Activated naive CD8-positive, alpha-beta T cell treated with anti-CD3 and anti-CD28 coated beads for 36 hours (primary cell): ENCODE measurements at places on chromosomes 13 and 19. TPM values are rescaled to one million over a fixed set of nuclear protein-coding genes. Genes with fewer than 3 reads are reported as not detected.
A peak's percentile ranks its signal among the peaks of the same experiment; 100 is the strongest.

Gene MISP3
- 0.31 TPM for total RNA-seq

Gene CACNG7
- not detected for total RNA-seq

Gene CEACAM8
- not detected for total RNA-seq

Gene PSG6
- total RNA-seq = not detected

Gene ANGPTL8
- not detected for total RNA-seq

Gene EBI3
- total RNA-seq = 8.6 TPM

Gene ZNF221
- 1.2 TPM for total RNA-seq

Gene WDR87
- not detected for total RNA-seq

Gene COMP
- not detected for total RNA-seq

DNA sequence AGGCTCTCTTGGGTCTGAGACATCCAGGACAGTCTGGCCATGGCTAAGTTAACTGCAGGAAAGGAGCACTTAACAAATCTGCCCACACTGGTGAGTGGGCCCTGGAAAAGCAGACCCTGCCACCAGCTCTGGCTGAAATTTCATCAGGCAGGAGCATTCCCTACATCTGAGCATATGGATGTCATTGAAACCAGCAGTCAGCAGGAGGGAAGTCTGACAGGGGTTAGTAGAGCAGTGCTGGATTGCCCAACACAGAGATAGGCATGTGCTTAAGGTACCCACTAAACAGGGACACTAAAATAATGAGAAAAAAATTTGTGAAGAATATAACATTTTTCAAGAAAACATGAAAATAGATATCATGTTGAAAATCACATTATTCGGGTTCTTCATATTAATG is 13.6 kb upstream of the ACOD1 start:
- H3K4me1 ChIP-seq = no peaks in the 10 kb centered on the region
- no peak overlapping the region for H3K4me3 ChIP-seq
- DNase-seq = no peak
- no peaks in the 10 kb centered on the region for H3K27me3 ChIP-seq
- H3K27ac ChIP-seq = no peak overlapping the region

- no peak overlapping the region for H3K27ac ChIP-seq
- H3K4me3 ChIP-seq = no peak overlapping the region
- H3K36me3 ChIP-seq = peaks cover 26% of the 10 kb centered on the region
- no peaks in the 10 kb centered on the region for H3K27me3 ChIP-seq
- H3K4me1 ChIP-seq = peaks cover 5% of the 10 kb centered on the region
Measured at GRCh38 chr13:36965767-36966166, 33.4 kb downstream of the ALG5 start.

DNA sequence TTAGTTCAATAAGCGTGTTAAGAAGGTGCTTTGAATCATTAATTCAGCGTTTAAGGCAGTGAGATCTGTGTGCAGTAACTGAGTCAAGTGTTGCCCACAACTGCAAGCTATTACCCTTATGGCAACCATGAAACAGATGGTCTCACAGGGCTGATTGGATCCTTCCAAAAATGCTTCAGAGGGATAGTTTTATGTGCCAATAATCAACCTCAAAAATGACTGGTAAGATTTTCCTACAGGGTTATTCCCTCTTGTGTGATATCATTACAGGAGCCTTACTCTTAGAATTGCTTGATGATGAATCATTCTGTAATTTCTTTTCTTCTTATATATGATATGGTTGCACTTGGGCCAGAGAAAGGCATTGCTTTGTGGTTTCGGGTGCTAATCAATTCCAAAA is 1299.2 kb upstream of the ATXN8OS start:
- no peak overlapping the region for H3K4me3 ChIP-seq
- H3K4me1 ChIP-seq = no peaks in the 10 kb centered on the region
- no peaks in the 10 kb centered on the region for H3K27me3 ChIP-seq
- no peak for DNase-seq

DNA sequence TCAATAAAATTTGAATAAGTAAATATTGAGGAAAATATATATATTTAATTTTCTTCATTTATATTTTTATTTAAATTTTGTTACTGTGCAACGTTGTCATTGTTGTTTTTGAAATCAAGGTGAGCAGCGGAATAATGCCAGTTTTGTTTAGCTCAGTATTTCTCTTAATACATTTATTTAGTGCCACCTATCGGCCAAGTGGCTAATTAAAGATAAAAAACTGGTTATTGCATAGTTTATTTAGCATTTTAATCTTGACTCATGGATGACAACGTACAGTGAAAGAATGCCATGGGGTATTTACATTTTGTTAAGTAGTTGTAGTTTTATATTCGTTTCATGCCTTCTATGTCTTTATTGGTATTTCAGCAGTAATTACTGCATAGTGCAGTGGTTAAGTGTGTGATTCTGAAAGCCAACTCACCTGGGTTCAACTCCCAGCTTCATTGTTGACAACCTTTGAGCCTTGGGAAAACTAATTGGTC is 265.9 kb downstream of the MYO16 start:
- H3K27me3 ChIP-seq = peaks cover 22% of the 10 kb centered on the region
- H3K36me3 ChIP-seq = no peaks in the 10 kb centered on the region
- DNase-seq = no peak
- peaks cover 8% of the 10 kb centered on the region for H3K4me1 ChIP-seq
- H3K27ac ChIP-seq = no peak overlapping the region

DNA sequence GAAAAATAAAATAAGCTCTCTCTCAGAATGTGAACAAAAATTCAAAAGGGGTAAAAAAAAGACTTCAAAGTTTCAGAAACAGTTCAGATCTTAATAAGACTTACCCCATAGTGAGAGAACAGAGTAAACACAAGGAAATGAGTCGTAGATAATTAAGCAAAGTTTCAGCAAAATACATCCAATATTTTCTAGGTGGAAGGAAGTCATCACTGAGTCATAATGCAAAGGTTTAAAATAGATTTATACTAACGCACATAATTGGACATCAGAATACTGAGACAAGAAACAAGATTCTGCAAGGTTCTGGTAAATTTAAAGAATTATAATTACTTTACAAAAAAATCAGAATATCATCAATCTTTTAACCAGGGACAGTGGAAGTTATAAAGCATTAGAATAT is 1370.7 kb upstream of the ATXN8OS start:
- H3K27ac ChIP-seq = no peak overlapping the region
- no peaks in the 10 kb centered on the region for H3K27me3 ChIP-seq
- DNase-seq = no peak
- no peaks in the 10 kb centered on the region for H3K4me1 ChIP-seq

- peaks cover 7% of the 10 kb centered on the region for H3K36me3 ChIP-seq
- no peak for DNase-seq
- no peak overlapping the region for H3K4me3 ChIP-seq
Measured at GRCh38 chr19:15284091-15284490, 48.2 kb downstream of the BRD4 start.

DNA sequence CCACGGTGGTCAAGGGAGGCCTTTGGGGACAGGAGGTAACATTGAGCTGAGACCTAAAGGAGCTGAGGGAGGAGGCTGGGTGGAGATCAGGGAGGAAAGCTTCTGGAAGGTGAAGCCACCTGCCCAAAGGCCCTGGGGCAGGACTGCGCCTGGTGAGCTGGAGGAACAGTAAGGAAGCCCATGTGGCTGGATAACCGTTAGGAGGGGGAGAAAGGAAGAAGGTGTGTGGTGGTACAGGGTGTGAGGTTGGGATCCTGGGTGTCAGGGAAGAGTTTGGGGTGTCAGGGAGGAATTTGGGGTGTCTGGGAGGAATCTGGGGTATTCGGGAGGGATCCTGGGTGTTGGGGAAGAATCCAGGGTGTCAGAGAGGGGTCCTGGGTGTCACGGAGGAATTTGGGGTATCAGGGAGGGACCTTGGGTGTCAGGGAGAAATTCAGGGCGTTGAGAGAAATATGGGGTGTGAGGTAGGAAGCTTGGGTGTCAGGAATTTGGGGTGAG is 695 bp downstream of the TICAM1 start:
- H3K27me3 ChIP-seq = no peaks in the 10 kb centered on the region
- H3K36me3 ChIP-seq = peaks cover 19% of the 10 kb centered on the region
- peak overlapping the region; percentile 89 for H3K27ac ChIP-seq
- H3K4me1 ChIP-seq = peaks cover 16% of the 10 kb centered on the region

- H3K4me1 ChIP-seq = peaks cover 24% of the 10 kb centered on the region
- peak; percentile 64 for DNase-seq
- H3K4me3 ChIP-seq = no peak overlapping the region
- no peaks in the 10 kb centered on the region for H3K36me3 ChIP-seq
Measured at GRCh38 chr13:30159446-30159839, 147.9 kb downstream of the KATNAL1 start.

GRCh38 chr13:54379461-54379860 is 1350.8 kb downstream of the OLFM4 start:
- H3K4me3 ChIP-seq = no peak overlapping the region
- H3K4me1 ChIP-seq = no peaks in the 10 kb centered on the region
- no peaks in the 10 kb centered on the region for H3K36me3 ChIP-seq
- no peak overlapping the region for H3K27ac ChIP-seq
- no peak for DNase-seq

- H3K4me3 ChIP-seq = no peak overlapping the region
- H3K27ac ChIP-seq = no peak overlapping the region
- no peaks in the 10 kb centered on the region for H3K4me1 ChIP-seq
- no peaks in the 10 kb centered on the region for H3K27me3 ChIP-seq
Measured at GRCh38 chr13:45751885-45752284, 49.8 kb downstream of the CBY2 start.

- no peaks in the 10 kb centered on the region for H3K4me1 ChIP-seq
- no peak for DNase-seq
- H3K27me3 ChIP-seq = peaks cover 10% of the 10 kb centered on the region
- H3K4me3 ChIP-seq = no peak overlapping the region
Measured at GRCh38 chr13:108957369-108958012, 328.1 kb downstream of the MYO16 start.

- H3K27me3 ChIP-seq = no peaks in the 10 kb centered on the region
Measured at GRCh38 chr13:33745370-33746324, 72.3 kb upstream of the RFC3 start.

- H3K27ac ChIP-seq = peak overlapping the region; percentile 99
- no peaks in the 10 kb centered on the region for H3K27me3 ChIP-seq
- peaks cover 27% of the 10 kb centered on the region for H3K36me3 ChIP-seq
- H3K4me3 ChIP-seq = peak overlapping the region; percentile 92
- H3K4me1 ChIP-seq = peaks cover 42% of the 10 kb centered on the region
Measured at GRCh38 chr19:19319732-19320360, 463 bp downstream of the SUGP1 start.

- H3K27ac ChIP-seq = no peak overlapping the region
- no peak for DNase-seq
- peaks cover 5% of the 10 kb centered on the region for H3K4me1 ChIP-seq
- no peak overlapping the region for H3K4me3 ChIP-seq
Measured at GRCh38 chr19:1183543-1184172, 9.6 kb upstream of the SBNO2 start.

DNA sequence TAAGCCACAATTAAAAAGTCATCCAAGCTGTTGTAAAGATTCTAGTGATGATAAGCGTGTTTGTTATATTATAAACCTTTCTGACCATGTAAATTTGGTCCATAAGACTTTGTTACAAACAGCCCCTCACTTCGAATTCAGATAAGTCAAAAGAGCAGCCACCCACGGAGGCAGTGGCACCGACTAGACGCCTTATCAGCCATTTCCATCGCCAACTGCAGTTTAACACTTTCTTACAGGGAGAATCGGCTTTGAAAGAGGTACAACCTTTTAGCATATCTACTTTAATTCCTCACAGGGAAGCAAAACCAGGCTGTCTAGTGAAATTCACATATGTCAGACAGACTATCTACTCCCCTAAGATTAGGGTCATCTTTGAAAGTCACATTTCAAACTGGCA is 47.5 kb downstream of the SOX21 start:
- peaks cover 54% of the 10 kb centered on the region for H3K27me3 ChIP-seq
- H3K27ac ChIP-seq = no peak overlapping the region
- H3K36me3 ChIP-seq = peaks cover 11% of the 10 kb centered on the region
- H3K4me1 ChIP-seq = peaks cover 42% of the 10 kb centered on the region
- H3K4me3 ChIP-seq = no peak overlapping the region
- DNase-seq = no peak

- H3K27me3 ChIP-seq = no peaks in the 10 kb centered on the region
- H3K36me3 ChIP-seq = peaks cover 3% of the 10 kb centered on the region
- H3K4me3 ChIP-seq = no peak overlapping the region
- H3K4me1 ChIP-seq = peaks cover 16% of the 10 kb centered on the region
Measured at GRCh38 chr19:46980761-46981160, 38.9 kb upstream of the NPAS1 start.

DNA sequence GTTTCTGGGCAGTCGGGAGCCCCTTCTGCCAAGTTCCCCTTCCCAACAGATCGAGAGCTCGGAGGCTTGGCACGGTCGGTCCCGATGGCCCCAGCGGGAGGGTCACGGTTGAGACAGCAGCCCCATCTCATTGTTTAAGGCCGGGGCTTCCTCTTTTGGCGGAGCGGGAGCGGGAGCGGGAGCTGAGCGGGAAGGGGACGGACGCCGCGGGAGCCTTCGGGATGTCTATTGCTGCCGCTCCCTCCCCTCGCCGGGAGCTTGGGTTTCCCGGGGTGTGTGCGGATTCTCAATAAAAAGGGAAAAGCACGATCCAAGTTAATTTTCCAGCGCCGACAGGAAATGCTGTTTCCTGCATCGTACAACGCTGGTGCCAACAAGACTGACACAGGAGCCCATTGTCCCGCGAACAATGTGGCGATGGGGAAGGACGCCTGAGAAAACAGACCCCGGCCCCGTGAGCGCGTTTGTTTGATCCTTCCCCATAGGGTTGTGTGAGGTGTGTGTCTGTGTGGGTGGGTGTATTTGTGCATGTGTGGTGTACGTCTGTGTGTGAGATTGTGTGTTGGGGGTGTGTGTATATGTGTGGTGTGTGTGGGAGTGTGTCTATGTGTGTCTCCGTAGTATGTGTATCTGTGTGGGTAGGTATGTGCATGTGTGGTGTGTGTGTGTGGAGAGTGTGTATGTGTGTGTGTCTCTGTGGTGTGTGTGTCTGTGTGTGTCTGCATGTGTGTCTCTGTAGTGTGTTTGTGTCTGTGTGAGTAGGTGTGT is 36.3 kb upstream of the FLT1 start:
- no peaks in the 10 kb centered on the region for H3K36me3 ChIP-seq
- H3K4me1 ChIP-seq = peaks cover 4% of the 10 kb centered on the region
- H3K27ac ChIP-seq = no peak overlapping the region
- DNase-seq = no peak
- H3K27me3 ChIP-seq = peaks cover 46% of the 10 kb centered on the region

- no peak overlapping the region for H3K27ac ChIP-seq
- no peaks in the 10 kb centered on the region for H3K36me3 ChIP-seq
- no peak overlapping the region for H3K4me3 ChIP-seq
- no peak for DNase-seq
- H3K27me3 ChIP-seq = no peaks in the 10 kb centered on the region
Measured at GRCh38 chr13:73429701-73430100, 370.9 kb downstream of the KLF5 start.

- H3K4me1 ChIP-seq = no peaks in the 10 kb centered on the region
- H3K27me3 ChIP-seq = no peaks in the 10 kb centered on the region
- DNase-seq = no peak
- no peaks in the 10 kb centered on the region for H3K36me3 ChIP-seq
- no peak overlapping the region for H3K27ac ChIP-seq
Measured at GRCh38 chr13:60288569-60288968, 108.5 kb upstream of the TDRD3 start.

- no peak overlapping the region for H3K4me3 ChIP-seq
- DNase-seq = no peak
- no peaks in the 10 kb centered on the region for H3K4me1 ChIP-seq
- H3K36me3 ChIP-seq = peaks cover 7% of the 10 kb centered on the region
- no peak overlapping the region for H3K27ac ChIP-seq
Measured at GRCh38 chr13:112842343-112842856, 126.6 kb upstream of the MCF2L start.

- H3K27me3 ChIP-seq = no peaks in the 10 kb centered on the region
- no peaks in the 10 kb centered on the region for H3K36me3 ChIP-seq
- H3K4me1 ChIP-seq = no peaks in the 10 kb centered on the region
- DNase-seq = no peak
- H3K4me3 ChIP-seq = no peak overlapping the region
Measured at GRCh38 chr19:16175954-16176353, 2.6 kb upstream of the CIB3 start.

GRCh38 chr13:74871369-74872070 is 610.4 kb downstream of the TBC1D4 start:
- H3K4me3 ChIP-seq = no peak overlapping the region
- H3K27ac ChIP-seq = no peak overlapping the region
- H3K36me3 ChIP-seq = peaks cover 2% of the 10 kb centered on the region
- no peaks in the 10 kb centered on the region for H3K4me1 ChIP-seq
